ENCODE measurements at places on chromosomes 1 and 21.

- no peak for DNase-seq
Measured at GRCh38 chr1:37073854-37074379, 39.6 kb upstream of the GRIK3 start.

DNA sequence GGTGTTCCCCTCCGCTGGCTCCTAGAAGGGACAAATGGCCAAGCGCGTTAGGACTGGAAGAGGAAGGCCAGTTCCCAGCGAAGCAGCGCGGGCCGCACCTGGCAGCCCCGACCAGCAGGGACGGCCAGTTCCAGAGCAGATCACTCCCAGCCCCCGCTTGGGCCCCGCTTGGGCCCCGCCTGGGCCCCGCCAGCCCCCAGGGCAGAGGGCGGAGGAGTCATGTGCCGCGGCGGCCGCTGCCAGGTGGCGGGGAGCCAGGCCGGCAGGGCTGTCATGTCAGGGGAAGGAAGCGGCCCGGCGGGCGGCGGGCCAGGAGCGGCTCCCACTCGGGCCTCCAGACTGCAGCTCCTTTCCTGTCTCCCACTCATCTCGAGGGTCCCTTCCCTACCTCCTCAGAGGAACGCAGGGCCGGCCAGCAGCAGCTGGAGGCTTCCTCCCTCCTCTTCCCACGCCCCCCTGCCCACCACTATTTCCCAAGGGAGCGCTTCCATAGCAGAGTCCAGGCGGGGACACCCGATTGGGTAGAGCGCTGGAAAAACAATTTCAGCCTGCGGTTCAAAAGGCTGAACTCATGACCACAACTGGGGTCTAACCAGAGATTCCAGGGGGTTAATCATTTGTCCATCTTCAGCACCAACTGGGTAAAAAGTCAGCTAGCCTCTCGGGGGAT, 16.5 kb downstream of the ZNF697 start:
- peak; percentile 96 for DNase-seq

GRCh38 chr1:156748670-156749418, 2.6 kb downstream of the HDGF start:
- peak; percentile 72 for DNase-seq

DNA sequence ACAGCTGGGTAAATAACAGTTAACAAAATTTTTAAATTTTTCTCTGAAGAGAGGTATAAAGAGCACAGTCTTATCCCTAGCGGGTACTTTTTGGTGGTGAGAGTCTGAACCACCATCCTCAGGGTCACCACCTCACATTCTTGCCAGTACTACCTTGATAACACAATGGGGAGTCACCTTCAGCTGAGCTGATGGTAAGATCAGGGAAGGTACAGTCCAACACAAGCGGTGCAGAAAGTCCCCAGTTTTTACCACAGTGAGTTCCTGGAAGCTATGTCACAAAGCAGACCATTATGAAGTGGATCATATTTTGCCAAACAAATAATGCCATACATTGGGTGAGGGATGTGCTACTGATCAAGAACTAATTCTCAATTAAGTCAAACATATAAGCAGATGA, 176.9 kb downstream of the FASLG start:
- no peak for DNase-seq

DNA sequence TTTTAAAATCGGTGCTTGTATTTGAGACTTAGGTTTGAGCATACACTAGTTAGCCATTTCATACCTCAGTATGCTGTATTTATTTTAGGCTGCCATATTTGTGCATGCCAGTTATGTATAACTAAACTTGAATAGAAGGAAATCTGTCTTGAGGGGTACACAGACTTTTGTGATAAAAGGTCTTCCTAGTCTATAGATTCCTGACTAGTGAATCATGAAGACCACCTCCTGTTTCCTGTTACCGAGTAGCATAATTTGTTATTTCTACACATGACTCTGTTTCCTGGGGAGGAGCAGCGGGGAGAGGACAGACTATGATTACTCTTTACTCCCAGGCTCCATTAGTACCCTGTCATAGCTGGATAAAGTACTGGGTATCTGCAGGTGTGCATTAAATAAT, 316.8 kb upstream of the SNX7 start:
- no peak for DNase-seq

- no peak for DNase-seq
Measured at GRCh38 chr1:43419627-43420425, 30.1 kb downstream of the SZT2 start.

- no peak for DNase-seq
Measured at GRCh38 chr1:119374208-119374874, 5.8 kb downstream of the HAO2 start.

- peak; percentile 49 for DNase-seq
Measured at GRCh38 chr1:185401019-185401418, 84.0 kb upstream of the IVNS1ABP start.
